ENCODE measurements at places on chromosomes 5 and 9.

DNA sequence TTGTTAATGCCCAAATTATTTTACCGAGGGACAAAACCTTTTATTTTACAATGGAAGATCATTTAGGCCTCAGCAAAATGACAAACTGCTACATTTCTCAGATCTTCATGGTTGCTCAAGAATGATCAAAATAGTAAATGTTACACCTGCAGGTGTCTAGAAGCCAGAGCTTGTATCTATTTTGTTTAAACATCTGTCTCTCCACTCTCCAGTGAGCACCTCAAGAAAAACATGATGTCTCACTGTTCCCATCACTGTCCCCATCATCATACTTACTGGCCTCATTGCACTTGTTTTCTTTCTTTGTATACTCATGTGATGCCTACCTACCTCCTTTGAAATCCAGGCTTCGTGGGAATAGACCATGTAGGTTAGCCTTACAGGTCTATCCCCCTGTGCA lies 149.6 kb downstream of the TTLL11 start:
- DNase-seq: no peak

DNA sequence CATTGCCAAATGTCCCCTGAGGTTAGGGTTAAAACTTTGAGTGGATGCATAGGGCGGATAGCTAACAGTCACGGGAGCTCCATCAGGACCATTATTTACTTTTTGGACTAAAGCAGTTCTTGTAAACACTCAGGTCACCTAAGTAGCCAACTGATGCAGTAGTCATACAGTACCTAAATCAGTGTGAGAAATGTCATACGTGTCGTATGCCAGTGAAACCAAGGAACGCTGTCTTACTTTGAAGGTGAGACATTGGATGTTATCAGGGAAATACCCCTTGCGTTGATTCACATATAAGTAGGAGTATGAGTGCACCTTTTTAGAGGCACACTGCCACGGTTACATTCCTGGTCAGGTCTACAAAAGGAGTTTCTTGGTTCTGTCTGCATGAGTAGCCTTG lies 101.9 kb downstream of the LNPEP start:
- no peak for DNase-seq

GRCh38 chr5:173624282-173624681 lies 7.8 kb upstream of the BOD1 start:
- DNase-seq: no peak

DNA sequence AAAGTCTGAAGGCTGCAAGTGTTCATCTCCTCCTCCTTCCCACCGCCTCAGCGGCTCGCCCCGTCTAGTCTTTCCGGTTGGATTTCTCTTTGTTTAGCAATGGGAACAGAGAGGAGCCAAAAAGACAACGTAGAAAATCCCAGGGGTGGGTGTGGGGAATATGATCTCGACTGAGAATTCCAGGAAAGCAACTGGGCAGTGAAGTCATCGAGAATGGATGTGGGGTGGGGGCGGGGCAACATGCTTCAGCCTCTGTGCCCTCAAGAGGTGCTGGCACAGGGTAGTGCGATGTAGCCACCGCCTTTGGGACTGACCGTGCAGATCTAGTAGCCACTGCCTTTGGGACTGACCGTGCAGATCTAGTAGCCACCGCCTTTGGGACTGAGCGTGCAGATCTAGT lies 12.9 kb downstream of the MSX2 start:
- no peak for DNase-seq

- DNase-seq: no peak
Observed at GRCh38 chr5:1834022-1834551, 32.9 kb downstream of the NDUFS6 start.

DNA sequence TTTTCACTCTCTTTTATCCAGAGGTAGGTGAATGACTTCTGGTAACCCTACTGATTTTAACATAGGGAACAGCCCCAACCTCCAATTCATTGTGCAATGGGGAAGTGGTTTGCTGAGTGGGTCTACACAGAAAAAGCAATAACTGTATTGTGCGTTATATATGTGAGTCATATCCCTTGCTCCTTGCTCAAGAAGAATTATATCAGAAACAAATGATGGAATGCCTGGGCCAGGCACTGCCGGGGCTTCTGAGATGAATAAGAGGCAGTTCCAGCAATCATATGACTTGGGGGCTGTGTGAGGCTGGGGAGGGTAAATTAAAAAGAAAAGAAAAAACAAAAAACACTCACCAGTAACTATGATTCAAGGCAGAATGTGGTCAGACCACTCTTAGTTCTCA lies 79.2 kb upstream of the ABCA1 start:
- DNase-seq: peak; percentile 95

DNA sequence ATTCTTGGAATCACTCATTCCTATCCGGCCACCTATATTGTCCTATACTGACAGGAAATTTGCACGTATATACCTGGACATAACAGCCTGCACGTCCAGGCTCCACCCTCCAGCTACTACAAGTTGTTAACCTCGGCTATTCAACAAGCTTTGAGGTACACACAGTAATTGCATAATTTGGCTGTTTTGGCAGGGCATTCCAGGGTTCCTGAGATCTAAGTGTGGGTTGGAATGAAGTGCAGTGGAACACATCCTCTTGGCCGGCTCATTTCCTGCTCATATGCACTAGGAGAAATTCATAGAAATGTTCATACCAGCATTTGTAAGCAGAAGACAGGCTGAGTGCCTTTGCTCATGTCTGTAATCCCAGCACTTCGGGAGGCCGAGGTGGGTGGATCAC lies 222.3 kb downstream of the FBXL7 start:
- no peak for DNase-seq

DNA sequence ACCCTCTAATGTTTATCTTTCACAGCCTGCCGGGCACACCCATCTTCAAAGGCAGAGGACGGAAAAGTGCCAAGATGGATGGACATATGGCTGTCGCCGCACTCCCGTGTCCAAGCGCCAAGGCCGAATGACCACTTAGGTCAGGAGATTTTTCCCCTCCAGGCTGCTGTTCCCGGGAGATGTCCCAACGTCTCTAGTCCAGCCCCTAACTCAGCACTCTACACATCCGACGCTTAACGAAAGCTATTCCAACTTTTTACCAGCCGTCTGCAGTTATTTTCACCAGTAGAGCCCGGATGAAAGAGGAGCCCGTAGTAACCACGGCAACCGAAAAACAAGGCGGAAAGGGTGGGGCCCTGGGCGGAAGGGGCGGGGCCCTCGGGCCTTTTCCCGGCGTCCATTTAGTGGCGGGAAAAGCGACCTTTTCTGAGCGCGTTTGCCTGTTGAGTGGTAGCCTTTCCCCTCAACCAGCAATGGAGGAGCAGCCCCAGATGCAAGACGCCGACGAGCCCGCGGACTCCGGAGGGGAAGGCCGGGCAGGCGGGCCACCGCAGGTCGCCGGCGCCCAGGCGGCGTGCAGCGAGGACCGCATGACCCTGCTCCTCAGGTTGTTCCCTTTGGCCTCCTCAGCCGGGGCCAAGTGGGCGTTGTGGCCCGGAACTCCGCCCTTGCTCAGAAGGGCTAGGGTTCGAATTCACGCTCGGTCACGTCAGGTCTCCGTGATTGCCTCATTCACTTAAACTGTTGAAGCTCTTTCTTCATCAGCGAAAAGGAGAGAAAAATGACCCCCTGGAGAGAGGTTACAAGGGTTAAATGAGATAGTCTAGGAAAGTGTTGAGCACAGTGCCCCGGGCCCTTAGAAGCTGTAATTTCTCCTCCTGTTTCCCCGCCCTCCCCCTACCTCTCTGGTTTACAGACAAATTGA lies at the start of gene CENPH:
Gene CENPH (plus strand): TSS at position 422 of the 925 bp plus-strand sequence. CDS start 52 bp downstream, at position 474.
- peak; percentile 90 for DNase-seq

DNA sequence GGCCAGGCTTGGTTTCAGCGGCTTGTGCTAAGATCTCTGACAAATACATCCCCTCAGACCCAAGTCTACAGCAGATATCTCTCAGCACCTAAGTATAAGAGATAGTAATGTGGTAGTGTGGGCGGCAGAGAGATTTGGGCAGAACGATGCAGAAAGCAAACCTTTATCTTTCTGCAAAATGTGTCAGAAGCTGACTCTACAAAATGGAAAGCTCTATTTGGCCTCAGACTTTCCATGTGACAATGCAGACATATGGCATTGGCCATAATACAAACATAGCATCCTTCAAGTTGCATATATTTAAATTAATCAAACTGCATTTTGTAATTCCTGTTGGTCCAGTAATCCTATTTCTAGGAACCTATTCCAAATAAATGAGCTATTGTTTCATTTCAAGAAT lies 102.5 kb upstream of the RAI14 start:
- no peak for DNase-seq

DNA sequence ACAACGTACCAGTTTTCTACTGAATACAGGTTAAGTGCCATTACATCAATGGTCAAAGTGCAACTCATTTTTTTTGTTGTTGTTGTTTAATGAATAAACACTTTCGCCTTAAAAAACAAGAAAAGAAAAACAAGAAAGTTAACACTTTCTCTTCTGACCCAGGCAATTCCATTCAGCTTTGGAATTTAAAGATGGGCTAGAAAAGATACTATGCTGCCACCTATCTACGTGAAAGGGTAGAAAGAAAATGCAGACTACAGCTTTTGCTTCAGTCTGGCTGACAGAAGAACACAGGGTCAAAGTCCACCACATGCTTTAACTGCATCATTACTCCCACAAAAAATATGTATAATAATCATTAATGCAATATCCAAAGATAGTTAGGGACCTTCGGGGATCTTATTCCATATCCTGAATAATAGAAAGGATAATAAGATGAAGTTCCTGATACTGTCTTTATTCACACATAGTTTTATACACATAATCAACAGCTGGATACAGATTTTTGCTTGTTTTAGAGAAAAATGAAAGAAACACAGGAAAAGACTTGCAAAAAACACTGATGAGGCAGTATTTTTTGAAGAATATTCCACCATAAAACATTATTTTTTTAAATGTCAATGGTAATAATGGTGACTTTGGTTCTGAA lies 40.4 kb downstream of the ZDHHC21 start:
- peak; percentile 29 for DNase-seq

GRCh38 chr9:93136011-93136440 lies 2.0 kb upstream of the NINJ1 start:
- DNase-seq: peak; percentile 50

- no peak for DNase-seq
Observed at GRCh38 chr9:121633119-121633714, 18.2 kb upstream of the DAB2IP start.
